NCI-H1105 treated with DMSO at 0.1 percent for 48 hours (cell line): ENCODE measurements at places on chromosomes 7 and 10.
A peak's percentile ranks its signal among the peaks of the same experiment; 100 is the strongest.

DNA sequence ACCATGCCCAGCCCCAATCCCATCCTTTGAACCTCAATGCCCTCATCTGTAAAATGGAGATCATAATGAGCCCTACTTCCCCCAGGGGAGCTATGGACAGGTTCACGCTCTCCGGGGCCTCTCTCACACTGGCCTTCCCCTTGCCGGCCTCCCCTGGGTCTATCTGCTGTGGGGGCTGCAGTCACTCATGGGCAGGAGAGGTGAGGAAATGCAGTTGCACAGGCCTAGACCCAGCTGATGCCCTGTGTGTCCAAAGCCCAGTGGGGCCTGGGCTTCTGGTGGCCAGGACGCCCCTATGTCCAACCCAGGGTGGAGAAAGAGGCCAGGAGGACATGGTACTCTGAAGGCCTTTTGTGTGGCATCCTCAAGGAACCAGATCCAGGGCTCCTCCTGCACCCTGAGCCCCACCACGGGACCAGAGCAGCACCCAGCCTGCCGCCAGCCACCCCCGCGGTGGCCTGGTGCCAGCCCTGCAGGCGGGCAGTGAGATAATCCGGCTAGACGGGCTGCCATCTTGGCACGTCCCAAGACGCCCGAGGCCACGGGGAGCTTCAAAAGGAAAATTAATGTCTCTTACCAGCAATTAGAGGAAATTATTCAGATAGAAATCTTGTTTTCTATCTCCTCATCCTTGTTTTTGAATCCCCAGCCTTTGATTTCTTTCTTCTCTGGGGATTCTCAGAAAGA lies 39.0 kb downstream of the MYL10 start:
- no peak for DNase-seq

DNA sequence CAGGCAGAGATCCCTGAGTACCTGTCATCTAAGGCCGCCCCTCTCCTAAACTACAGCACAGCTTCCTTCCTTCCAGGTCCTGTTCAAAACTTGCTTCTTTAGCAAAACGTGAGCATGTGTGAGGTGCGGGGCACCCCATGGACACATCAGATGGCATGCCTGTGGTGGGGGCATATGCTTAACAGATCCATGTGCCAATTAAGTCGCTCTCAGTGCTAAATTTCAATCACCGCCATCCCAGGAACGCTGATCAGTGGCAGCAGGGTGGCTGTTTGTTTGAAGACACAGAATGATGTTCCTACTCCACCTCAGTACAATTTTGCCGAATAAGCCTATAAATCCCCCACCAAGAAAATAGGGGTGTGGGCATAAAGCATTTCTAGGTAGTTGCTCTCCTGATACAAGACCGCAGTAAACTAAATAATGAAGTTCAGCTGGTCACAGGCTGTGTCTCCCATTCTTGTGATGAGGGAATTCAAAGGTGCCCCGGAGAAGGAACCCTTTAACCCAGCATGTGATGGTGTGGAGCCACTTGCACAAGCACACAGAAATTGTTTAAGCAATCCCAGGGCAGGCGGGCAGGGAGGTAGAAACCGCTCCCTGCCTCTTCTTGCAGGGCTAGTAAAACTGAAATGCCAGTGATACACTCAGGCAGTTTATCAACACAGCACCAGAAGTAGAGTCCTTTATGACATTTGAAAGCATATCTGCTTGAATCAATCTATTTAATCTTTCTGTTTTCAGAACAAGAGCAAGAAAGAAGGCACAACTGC lies 205.7 kb downstream of the SORCS1 start:
- no peak for DNase-seq

- DNase-seq: no peak
These were observed 51.1 kb upstream of the EBF3 start for GRCh38 chr10:130015075-130015695.

DNA sequence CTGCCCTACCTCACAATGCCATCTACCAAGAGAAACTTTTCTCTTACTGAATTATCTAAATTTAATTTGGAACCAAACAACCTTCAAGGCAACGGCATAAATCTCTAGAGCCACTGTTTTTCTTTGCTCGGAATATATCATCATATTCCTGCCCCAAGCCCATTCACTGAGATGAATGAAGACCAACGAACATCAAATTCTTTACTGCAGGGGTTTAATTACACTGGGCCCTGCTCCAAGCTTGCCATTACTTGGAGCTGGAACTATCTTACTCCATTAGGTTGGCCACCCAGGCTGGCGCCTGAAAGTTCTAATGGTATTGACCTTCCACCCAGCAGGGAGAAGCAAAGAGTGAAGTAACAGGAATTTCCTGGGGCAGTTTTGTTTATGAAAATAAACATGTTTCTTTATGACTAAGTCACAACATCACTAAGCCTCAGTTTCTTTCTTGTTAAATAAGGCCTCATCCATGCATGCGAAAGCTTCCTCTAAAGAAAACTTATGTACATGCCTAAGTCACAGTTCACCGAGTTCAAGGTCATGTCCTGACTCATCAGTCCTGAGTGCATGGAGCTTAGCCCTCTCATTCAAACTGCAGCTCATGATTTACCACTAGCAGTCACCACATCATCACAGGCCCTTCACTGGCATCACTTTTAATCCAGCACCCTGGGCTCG lies 42.1 kb upstream of the ANAPC16 start:
- peak; percentile 82 for DNase-seq

DNA sequence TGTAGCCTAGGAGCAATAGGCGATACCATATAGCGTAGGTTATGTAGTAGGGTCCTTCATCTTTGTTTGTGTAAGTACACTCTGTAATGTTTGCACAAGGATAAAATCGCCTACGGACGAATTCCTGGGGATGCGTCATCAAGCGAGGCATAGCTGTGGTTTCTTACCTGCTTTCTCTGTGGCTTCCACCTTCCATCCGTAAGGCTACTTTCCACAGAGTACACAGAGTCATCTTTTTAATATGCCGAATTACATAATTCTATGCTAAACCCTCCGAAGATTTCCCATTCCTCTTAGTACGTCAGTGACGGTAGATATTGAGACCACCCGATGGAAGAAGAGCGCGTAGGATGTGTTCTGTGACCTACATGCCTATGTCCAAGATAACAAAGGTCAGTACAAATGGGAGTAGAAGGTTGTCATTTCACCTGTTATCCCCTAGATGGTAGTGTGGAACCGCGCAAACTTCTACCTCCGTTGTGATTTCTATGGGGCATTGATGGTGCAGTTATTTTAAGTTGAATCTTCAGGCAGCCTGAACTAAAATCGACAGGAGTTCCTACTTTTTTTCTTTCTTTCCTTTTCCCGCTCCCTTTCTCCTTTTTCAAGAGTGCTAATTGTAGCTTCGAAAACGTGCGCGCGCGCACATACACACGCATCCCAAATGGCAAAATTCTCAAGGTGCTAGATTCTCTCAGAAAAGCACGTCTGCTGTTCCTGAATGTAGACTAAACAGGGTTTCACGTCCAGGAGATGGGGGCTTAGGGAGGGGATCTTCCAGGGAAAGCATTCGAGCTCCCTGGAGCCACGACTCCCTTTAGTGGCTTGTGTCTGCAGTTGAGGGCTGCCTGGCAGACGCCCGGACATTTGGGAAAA lies 111.7 kb upstream of the MBL2 start:
- peak; percentile 5 for DNase-seq

GRCh38 chr10:86952106-86952505 lies 5.3 kb downstream of the MMRN2 start:
- DNase-seq: no peak

DNA sequence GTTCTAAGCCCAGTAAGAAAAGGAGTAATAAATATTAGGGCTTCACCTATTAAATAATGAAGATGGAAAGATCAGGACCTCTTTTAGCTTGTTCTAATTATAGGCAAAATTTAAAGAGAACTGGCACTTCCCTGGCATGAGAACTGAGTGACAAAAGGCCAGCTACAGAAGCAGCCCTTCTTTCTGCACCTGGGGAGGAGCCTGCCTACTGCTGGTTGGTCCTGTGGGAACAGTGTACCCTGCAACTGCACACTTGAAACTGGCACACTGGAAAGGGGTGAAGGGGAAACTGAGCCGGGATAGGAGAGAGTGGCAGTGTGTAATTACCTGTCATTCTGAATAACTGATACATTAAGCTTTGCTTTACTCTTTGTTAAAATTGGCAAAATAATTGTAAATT lies 80.4 kb downstream of the SHH start:
- no peak for DNase-seq

DNA sequence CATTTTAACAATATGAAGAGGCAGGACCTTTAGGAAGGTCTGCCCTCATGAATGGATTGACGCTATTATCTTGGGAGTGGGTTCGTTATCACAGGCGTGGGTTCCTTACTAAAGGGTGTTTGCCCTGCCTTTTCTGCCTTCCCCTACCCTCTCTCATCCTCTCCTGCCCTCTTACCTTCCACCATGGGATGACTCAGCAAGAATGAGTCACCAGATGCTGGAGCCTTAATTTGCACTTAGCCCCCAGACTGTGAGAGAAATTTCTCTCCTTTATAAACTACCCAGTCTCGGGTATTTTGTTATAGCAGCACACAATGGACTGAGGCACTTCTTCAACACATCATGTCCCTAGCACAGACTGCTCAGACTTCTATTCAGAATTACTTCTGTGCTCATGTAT lies 31.4 kb upstream of the ZNF32 start:
- no peak for DNase-seq

- no peak for DNase-seq
These were observed 13.8 kb downstream of the SGPL1 start for GRCh38 chr10:70829543-70829942.

GRCh38 chr10:6565588-6565987 lies 14.5 kb downstream of the PRKCQ start:
- no peak for DNase-seq

- no peak for DNase-seq
These were observed 99.7 kb upstream of the TARP start for GRCh38 chr7:38373155-38373554.

GRCh38 chr7:42913591-42913990 lies 1.7 kb upstream of the C7orf25 start:
- DNase-seq: no peak

DNA sequence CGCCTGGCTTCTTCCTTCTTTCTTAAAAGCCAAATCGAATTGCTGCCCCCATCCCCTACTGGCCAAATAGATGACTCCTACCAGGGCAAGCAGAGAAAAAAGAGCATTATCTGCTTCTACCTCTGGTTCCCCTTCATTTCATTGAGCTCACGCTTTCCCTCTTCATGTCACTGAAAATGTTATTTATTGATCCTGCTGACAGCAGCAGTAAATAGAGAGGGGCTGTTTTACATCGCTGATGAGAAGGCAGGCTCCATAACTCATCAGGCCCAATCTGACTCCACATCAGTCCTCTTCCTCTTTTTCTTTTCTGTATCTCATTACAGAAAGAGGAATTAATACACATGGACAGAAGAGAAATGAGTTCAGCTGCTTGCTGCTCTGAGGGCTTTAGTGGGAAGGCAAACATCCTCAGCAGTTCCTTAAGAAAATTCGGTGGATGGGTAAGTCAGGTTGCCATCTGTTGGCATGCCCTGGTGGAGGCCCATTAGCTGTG lies 904.1 kb downstream of the KCNMA1 start:
- no peak for DNase-seq

DNA sequence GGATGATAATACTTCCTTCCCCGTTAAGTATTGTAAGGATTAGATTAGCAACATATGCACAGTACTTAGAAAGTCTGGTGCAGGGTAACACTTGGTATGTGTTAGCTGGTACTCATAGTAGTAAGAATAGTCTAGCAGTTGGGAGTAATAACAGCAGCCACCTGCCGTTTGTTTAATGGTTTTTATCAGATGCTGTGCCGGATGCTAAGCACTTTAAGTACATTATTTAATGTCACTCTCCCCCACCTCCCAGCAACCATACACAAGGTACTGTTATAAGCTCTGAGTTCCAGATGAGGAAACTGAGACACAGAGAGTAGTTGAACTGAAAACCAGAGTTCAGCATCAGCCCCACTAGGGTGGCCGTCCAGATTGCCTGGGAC lies 60.1 kb downstream of the ZMIZ1 start:
- DNase-seq: no peak

DNA sequence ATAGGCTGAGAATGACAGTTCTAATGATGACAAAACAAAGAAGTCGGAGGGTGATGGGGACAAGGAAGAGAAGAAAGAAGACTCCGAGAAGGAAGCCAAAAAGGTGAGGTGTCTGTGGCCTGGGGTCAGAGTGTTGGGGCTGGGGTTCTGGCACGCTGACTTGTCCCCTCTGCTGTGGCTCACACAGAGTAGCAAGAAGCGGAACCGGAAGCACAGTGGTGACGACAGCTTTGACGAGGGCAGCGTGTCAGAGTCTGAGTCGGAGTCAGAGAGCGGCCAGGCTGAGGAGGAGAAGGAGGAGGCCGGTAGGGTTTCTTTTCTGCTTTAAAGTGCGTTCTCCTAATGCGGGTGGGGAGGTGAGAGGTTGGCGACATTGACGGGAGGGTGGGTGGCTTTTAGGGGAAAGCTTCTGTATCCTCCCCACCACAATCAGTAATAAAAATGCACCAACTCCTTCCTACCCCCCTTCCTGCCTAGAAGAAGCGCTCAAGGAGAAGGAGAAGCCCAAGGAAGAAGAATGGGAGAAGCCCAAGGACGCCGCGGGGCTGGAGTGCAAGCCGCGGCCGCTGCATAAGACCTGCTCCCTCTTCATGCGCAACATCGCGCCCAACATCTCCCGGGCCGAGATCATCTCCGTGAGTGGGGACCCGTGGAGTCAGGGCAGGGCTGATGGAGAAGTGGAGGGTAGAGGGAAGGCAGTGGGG lies 4.6 kb downstream of the UFSP1 start:
- DNase-seq: no peak

- DNase-seq: no peak
These were observed 46.9 kb downstream of the VWA2 start for GRCh38 chr10:114285961-114286441.

DNA sequence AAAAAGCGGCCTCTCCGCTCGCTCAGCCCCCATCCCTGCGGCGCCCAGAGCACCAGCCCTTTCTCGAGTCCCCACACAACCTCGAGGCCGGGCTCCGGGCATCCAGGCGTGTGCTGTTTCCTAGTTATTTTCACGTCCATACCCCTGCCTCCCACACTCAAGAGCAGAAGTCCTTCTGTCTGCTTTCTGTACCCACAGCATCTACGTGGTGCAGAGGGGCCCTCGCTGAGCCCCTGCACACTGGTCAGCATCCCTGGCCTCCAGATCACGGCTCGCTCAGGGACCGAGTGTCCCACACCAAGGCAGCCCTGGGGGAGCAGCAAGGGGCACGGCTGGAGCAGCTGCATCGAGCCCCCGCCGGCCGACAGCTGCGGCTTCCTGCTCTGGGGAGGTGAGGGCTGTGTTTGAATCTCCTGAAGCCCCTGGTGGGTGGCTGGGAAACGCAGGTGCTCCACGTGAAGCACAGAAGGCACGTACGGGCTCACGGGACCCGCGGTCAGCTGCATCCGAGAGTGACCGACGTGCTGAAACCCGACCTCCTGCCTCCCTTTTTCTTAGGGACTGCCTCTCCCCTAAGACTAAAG lies 333.1 kb downstream of the DNAJB6 start:
- no peak for DNase-seq

GRCh38 chr10:49299816-49300139 lies 808 bp downstream of the C10orf71 start:
- no peak for DNase-seq

DNA sequence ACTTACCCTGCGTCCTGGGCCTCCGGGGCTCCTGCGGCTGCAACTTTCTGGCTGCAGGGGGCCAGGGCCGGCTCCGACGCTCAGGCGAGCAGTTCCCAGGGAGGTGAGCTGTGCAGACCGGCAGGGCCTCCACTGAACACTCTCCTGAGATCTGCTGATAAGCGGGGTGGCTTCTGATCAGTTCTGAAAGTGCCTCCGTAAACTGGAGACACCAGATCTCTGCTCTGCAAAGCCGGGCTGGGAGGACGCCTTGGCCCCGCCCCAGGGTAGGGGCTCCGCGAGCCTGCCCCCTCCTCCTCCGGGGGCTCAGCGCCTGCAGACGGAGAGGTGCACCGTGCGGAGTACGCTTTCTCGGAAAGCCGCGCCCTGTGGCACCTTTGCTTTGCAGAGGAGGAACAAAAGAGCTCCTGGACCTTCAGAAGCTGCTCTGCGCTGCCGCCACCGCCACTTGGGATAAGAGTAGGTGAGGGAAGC lies 141.3 kb upstream of the VKORC1L1 start:
- peak; percentile 71 for DNase-seq
